ENCODE measurements at places on chromosomes 12 and 14. TPM values are rescaled to one million over a fixed set of nuclear protein-coding genes. Genes with fewer than 3 reads are reported as not detected.

TC2N gene
- 10.0 TPM for polyA plus RNA-seq

DNA sequence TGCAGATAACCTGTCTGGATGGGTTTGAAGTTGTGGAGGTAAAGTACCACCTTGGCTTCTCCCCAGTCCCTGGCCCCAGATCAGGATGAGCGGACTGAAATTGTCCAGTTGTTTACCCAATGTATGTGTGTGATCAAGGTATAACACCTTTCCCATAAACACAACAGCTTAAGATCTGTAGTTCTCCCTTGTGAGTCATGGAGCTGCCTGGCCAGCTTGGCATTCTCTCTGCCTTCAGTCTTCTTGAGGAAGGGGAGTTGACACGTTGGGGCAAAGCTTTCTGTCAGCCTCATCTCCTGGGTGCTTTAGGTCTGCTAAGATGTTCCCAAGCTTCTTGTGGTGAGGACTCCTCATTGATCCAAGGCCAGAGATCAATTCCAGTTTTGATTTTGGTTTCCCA, 6.1 kb downstream of the C1S start:
- no peak for DNase-seq

DNA sequence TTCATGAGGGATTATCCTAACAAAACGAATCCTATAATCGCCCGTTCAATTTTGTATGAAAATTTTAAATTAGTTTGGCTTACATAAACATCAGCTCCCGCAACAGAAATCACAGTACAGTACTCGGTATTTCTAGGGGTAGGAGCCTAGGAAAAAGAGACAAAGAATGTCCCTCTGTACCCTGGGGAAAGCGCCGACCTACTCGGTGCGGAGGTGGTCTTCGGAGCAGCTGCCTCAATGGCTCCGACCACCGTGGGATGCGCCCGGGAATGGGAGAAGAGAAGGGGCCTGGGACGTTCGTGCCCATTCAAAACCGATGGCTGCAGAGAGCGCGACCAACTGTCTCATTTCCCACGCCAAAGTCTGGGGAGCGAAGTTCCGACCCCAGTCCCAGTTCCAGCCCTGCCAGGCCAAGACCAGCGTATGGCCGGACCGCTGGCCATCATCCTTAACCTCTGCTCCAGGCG, 618 bp downstream of the GNPNAT1 start:
- peak; percentile 12 for DNase-seq

APOF gene
- 0.08 TPM for polyA plus RNA-seq

- DNase-seq, result no peak
These were observed 54.0 kb upstream of the PDE3A start for GRCh38 chr12:20314328-20314727.

- no peak for DNase-seq
These were observed 237.9 kb downstream of the PAWR start for GRCh38 chr12:79452906-79453305.

GRCh38 chr12:57430112-57430930, 522 bp downstream of the R3HDM2 start:
- DNase-seq, result no peak

DNA sequence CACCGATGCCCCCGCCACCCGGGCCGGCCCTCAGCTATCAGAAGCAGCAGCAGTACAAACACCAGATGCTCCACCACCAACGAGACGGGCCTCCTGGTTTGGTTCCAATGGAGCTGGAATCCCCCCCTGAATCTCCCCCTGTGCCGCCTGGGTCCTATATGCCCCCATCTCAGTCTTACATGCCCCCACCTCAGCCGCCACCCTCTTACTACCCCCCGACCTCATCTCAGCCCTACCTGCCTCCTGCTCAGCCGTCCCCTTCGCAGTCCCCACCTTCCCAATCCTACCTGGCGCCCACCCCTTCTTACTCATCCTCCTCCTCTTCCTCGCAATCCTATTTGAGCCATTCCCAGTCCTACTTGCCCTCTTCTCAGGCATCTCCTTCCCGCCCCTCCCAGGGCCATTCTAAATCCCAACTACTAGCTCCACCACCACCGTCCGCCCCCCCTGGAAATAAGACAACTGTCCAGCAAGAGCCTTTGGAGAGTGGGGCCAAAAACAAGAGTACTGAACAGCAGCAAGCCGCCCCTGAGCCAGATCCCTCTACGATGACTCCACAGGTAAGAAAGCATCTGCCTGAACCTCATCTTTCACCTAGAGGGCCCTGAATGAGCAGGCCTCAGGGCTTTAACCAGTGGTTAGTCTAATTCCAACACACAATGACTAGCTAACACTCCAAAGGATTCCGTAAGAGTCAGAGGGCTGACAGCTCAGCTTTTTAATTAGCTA, 851 bp downstream of the YLPM1 start:
- DNase-seq, result peak; percentile 4

DNA sequence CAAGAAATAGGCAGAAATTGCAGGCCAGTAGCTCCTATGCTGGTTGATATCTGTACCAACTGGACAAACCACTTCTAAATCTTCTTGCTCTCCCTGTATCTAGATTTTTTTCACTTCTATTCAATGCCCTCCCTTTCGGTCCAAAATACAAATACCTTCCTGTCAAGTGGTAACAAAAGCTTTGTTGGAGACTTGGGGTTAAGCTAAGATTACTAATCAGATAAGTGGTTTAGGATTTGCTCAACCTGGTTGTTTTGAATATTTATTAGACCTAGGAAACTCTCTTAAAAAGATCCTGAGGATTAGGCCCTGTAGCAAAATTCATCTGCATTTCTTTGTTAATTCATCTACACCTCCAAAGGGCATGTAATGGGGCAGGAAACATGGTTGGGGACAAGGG, 410.1 kb downstream of the NAV3 start:
- no peak for DNase-seq

DNA sequence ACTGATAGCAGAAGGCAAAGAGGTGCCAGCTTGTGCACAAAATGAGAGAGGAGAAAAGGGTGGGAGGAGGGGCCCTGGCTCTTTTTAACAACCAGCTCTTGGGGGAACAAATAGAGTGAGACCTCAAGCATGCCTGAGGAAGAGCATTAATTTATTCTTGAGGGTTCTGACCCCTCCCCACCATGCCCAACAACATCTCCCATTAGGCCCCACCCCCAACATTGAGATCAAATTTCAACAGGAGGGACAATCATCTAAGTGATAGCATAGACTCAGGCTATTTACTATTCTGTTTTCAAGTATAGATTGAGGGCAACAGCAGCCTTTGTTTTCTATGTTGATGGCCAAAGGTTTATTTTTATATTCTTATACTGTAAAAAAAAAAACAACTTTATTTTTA, 59.7 kb downstream of the FUT8 start:
- peak; percentile 10 for DNase-seq

DNA sequence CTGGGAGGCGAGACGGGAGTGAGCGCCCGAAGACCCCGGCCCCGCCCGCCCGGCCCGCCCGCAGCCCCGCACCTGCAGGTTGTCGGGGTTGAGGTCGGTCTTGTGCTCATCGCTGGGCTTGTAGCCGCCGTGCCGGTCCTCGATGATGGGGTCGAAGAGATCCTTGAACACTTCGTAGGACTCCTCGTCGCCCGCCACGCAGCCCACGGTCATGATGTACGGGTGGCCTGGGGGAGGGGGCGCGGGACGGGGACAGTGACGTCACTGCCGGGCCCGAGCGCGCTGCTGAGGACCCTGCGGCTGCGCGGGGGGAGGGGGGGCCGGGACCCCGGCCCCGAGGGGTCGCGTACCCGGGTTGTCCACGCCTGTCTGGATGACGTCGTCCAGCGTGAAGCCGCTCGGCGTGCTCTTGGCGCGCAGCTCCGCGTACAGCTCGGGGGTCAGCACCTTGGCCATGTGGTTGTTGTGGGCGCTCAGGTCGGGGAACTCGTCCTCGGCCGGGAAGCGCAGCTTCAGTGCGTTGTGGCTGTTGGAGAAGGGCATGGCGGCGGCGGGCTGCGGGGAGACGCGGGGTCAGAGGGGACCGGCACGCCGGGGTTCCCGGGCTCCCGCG, 573 bp downstream of the CKB start:
- DNase-seq, result no peak

DNA sequence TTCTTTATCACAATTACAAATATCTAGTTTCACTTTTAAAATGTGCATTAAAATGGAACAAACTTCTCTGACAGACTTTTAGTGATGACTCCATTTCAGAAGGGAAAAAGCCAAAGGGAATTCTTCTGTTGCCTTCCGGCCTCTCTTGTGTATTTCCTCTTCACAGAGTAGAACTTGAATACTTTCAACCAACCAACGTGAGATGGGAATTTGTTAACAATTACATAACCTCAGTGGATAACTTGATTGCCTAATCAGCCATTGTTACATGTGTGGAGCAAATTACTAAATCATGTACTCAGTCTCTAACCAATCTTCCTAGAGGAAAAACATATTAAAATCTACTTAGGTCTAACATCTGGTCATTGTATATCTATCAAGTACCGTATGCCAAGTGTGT, 291.1 kb downstream of the SYT1 start:
- no peak for DNase-seq

DNA sequence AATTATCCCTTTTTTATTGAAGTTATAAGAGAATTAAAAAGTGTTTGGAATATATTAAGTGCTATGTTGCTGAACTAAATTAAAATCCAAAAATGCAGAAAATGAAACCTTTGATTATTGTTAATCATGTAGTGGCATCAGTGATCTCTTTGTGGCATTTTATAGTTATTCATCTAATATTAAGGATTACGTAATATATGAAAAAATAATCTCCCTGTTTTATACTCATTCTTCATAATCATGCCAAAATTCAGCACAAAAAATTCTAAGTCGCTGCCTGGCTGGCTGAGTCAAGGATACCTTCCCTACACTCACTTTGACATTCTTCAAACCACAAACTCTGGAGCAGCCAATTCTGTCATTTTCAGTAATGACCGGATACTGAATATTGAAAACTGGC, 63.7 kb downstream of the ARL1 start:
- no peak for DNase-seq

FAM181A gene
- not detected for polyA plus RNA-seq

GRCh38 chr12:95600567-95600966, 49.3 kb upstream of the USP44 start:
- DNase-seq, result no peak

DNA sequence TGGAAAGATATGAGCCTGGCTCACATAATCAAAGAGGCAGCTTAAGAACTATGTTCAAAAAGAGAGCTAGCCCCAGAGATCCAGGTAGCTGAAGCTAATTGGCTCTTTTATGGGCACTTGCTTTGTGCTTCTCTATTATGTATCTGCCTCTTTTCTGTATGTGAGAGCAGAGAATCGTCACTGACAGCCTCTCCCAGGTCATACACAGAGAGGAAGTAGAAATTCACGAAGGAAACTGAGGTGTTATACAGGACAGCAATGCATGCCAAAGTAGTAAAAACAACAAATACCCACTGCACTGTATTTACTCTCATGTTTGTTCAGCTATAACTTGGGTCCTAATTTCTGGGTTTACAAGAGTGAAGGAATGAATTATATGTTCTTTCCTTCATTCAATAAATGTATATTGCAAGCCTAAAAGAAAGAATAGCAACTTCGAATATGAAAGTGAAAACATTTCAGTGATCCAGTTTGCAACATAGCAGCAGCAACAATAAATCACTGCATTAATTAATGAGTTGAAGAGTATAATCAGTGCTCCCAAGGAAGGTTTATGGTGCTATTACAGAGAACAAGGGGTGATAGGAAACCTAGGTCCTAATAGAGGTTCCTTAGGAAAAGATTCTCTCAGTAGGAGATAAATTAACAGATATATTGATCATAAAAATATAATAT, 47.1 kb upstream of the ATXN7L3B start:
- DNase-seq, result no peak

HOTAIR gene
- 2.2 TPM for polyA plus RNA-seq

CEP170B gene
- polyA plus RNA-seq, result 11.7 TPM

GRCh38 chr12:29088611-29089219, 60.4 kb upstream of the FAR2 start:
- DNase-seq, result no peak

- DNase-seq, result no peak
These were observed 45.0 kb upstream of the GSG1 start for GRCh38 chr12:13148485-13148847.

TAS2R19 gene
- polyA plus RNA-seq, result 1.9 TPM

- no peak for DNase-seq
These were observed 600 bp downstream of the SYT10 start for GRCh38 chr12:33438851-33439586.

DNA sequence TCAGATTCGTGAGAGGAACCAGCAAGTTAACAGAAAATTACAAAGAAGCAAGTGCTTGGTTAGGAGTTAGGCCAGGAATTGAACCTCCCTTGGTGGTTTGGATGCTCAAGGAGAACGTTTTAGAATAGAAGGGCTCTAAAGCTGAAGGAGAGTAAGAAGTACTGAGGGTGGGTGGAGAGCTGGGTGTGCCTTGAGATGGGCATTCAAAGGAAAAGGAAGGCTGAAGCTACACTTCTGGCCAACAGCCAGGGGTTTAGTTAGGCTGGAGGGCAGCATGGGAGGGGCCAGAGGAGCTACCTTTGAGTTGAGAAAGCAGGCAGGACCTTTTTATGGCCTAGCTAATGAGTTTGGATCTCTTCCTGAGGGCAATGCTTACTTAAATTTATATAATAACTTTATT, 421.2 kb downstream of the CCDC91 start:
- no peak for DNase-seq

ANKRD33 gene
- 0.17 TPM for polyA plus RNA-seq

Data from left kidney (tissue), 8 donors.